Hypothalamus (tissue), 51 donors: ENCODE measurements at places on chromosomes 7 and 10.

GRCh38 chr10:15704581-15704968 is 15.1 kb downstream of the ITGA8 start:
- no peak for DNase-seq

GRCh38 chr7:721619-722248 is 4.8 kb upstream of the DNAAF5 start:
- no peak for DNase-seq

DNA sequence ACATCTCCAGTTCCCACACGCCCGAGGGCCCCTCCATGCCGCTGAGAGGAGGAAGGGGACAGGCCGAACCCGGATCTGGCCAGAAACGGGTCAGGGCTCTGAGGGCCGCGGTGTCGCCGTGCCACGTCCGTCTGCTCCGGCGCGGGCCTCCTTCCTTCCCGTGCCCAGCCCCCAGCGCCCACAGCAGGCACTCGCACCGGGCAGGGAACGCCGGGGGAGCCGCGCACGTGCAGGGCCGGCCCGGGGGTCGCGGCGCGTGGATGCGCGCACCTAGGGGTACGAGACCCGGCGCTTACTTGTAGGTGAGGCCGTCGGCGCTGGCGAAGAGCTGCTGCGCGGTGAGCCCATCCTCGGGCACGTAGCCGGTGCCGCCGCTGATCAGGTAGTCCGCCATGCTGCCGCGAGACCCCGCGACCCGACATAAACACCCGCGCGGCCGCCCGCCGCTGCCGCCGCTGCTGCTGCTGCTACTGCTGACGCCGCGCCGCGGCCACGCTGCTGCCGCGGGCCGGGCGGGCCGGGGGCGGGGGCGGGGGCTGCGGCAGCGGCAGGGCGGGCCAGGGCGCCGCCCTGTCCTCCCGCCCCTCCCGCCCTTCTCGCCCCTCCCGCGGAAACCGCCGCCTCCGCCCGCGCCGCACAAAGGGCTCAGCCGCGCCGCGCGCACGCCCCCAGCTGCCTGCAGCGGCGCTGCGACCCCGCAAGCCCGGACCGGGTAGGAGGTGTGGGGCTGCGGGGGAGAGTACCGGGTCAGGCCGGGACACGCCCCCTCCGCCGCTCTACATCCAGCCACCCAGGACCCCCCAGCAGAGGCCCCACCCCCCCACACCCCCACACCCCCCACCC is 4.1 kb downstream of the IMPDH1 start:
- no peak for DNase-seq

- DNase-seq = no peak
Observed at GRCh38 chr10:88874281-88874680, 5.8 kb upstream of the STAMBPL1 start.

DNA sequence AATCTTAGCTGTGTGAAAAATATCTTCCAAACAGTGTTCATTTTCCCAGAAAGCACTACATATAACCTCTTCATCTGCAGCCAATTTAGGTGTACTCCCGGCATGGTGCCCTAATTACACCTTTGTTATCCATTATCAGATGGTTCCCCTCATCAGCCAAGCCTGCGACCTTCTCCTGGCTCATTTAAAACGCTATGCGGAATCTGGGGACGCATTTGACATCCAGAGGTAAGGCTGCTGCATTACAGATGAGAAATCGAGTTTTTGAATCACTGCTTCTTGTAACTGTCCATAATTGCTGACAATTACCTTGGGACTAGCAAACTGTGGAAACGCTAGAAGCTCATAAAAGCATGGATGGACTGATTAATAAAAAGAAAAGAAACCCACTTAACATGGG is 109.5 kb downstream of the PARP12 start:
- no peak for DNase-seq

- no peak for DNase-seq
Observed at GRCh38 chr7:124575176-124575575, 190.4 kb downstream of the GPR37 start.

- no peak for DNase-seq
Observed at GRCh38 chr7:39005461-39005860, 27.8 kb downstream of the POU6F2 start.

DNA sequence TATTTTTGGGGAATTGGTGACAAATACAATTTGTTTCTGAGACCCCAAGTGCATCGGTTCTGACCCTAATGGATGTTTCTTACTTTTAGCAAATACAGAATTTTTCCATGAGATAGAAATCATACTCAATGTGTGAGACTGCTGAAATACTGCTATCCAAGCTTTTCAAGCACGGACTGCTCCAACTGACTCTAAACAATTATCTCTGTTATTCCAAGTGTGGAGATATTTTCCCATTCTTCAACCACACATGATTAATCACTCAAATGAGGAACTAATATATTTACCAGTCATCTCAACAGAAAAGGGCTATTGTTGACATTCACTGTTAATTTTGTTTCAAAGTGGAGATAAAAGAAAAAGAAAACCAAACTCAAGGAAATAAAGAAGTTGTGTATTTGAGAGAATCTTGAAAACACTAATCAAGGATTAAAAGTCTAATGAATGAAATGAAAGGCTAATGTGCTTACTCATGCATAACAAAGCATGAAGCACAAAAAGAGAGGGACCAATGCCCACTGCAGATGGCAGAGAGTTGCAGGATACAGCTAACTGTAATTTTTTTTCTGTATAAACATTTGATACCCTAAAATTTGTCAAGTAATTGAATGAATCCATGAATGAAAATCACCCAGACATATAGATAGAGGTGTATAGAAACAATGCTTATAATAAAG is 423.6 kb downstream of the DGKB start:
- no peak for DNase-seq

- DNase-seq = no peak
Observed at GRCh38 chr7:104059103-104059502, 69.6 kb upstream of the RELN start.

DNA sequence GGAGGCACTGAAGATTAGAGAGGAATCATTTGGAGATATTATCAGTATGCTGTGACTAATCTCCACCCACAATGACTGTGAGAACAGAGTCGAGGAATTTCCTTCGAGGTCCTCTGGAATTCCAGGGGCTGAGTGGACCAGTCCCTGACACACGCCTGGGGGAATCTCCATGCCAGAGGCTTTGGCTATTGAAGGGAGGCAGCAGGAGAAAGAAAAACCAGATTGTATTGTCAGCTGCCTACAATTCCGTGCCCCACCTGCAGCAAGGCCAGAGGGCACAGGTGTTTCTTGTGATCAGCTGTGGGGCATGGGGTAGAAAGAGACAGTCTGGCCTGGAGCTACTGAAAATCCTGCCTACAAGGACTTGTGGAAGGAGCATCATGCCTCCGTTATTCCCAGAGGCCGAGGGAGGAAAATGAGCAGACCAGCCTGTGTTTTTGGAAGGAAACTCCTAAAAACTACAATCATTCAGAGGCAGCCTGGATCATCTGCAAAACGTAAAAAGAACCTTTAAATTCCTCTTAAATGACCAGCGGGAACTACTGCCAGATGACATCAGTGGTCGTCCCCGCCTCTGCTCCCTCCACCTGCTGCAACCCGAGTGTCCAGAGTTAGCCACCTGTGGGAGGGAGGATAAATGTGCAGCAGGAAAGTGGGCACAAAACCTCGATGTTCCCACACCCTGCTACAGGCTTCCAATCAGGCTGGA is 25.4 kb upstream of the ANK3 start:
- no peak for DNase-seq

DNA sequence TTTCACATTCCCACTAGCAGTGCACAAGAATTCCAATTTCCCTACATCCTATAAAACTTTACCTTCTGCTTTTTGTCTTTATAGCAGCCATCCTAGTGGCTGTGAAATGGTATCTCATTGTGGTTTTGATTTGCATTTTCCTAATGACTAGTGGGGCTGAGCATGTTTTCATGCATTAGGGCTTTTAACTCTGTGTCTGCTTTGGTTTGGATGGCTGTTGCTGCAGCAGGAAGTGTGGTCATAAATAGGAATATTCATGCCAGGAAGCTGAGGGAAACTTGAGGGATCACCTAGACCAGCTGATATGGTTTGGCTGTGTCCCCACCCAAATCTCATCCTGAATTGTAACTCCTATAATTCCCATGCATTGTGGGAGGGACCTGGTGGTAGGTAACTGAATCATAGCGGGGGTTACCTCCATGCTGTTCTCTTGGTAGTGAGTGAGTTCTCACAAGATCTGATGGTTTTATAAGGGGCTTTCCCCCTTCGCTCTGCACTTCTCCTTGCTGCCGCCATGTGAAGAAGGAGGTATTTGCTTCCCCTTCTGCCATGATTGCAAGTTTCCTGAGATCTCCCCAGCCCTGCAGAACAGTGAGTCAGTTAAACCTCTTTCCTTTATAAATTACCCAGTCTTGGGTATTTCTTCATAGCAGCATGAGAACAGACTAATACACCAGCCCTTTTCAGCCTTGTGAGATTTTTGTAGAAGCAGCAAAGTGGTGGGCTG is 181.8 kb upstream of the PITRM1 start:
- DNase-seq = no peak
